Lower lobe of right lung (tissue), 2 donors: ENCODE measurements at places on chromosomes 6 and 20. TPM values are rescaled to one million over a fixed set of nuclear protein-coding genes. Genes with fewer than 3 reads are reported as not detected.

DSP gene
- 22.8 TPM for total RNA-seq

PRRC2A gene
- 133 TPM for total RNA-seq

COX4I2 gene
- 17.1 TPM for total RNA-seq

CENPW gene
- total RNA-seq: 7.1 TPM

LTB gene
- total RNA-seq: 10.0 TPM

MLIP gene
- total RNA-seq: not detected

STX16 gene
- total RNA-seq: 67.8 TPM
